ENCODE measurements at places on chromosomes 1 and 21.

- no peak for DNase-seq
These were observed 113.6 kb upstream of the IPO9 start for GRCh38 chr1:201715351-201715750.

GRCh38 chr21:29005696-29006095 is 13.0 kb upstream of the LTN1 start:
- DNase-seq = no peak

GRCh38 chr1:229132706-229133105 is 138.2 kb upstream of the RAB4A start:
- DNase-seq = no peak

- peak; percentile 61 for DNase-seq
These were observed 10.5 kb upstream of the RNPC3 start for GRCh38 chr1:103514920-103515503.

GRCh38 chr1:165924117-165924516 is 96.7 kb downstream of the UCK2 start:
- no peak for DNase-seq

GRCh38 chr1:92511541-92511940 is 24.8 kb upstream of the GFI1 start:
- DNase-seq = no peak

DNA sequence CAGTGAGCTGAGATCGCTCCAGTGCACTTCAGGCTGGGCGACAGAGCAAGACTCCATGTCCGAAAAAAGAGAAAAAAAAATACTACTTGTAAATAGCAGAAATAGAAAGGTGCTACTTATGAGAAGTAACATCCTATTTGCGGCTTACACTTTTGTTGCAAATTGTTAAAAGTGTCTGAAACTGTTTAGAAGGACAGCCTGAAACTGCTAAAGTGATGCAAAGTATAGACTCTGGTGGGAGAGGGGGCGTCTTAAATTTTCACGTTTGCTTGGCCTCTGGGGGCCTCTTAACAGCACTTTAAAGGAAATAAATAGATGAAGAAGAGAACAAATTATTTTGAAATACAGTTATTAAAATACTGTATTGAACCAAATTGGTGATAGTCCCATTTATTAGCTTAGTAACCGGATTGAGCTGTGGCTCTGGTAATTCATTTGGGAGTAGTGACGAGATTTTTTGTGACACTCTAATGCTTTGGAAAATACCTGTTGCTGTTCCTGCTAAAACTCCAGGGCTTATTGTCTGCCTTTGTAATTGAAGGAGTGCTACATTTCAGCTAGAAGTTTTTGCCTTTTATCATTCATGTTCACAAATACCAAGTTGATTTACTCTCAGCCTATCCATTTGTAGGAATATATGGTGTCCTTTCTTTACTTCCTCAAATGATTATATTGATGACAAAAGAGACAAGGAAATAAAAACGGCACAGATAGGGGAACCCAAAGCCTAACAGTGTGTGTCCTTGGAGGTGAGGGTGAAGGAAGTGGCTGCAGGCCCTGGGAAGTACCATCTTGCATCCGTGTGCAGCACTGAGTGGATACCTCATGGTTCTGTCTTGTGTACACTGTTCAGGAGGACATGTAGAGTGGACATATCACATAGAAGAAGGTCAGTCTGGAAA is 6.2 kb downstream of the PKNOX1 start:
- no peak for DNase-seq

DNA sequence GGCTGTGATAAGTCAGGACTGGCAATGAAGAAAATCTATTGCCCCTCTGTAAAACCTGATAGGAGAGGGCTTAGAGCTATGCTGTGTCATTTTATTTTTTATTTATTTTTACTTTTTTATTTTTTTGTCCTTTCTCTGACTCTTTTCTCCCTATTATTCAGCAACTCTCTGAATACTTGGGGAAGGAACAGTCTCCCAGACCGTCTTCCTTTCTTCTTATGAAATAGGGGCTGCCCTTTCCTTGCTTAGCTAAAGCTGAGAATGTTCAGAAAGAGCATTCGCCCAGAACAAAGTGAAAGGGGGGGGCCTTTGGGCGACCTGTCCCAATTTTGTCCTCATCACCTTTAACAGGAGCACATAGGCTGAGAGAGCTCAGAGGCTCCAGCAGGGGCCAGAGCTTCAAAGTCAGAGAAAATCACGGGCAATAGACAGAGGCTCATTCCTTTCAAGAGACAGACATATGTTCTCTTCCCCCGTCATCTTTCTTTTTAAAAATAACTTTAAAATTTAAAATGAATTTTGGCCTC is 80.9 kb downstream of the RNF220 start:
- no peak for DNase-seq

- no peak for DNase-seq
These were observed 270.3 kb downstream of the PLPP3 start for GRCh38 chr1:56309065-56309464.

DNA sequence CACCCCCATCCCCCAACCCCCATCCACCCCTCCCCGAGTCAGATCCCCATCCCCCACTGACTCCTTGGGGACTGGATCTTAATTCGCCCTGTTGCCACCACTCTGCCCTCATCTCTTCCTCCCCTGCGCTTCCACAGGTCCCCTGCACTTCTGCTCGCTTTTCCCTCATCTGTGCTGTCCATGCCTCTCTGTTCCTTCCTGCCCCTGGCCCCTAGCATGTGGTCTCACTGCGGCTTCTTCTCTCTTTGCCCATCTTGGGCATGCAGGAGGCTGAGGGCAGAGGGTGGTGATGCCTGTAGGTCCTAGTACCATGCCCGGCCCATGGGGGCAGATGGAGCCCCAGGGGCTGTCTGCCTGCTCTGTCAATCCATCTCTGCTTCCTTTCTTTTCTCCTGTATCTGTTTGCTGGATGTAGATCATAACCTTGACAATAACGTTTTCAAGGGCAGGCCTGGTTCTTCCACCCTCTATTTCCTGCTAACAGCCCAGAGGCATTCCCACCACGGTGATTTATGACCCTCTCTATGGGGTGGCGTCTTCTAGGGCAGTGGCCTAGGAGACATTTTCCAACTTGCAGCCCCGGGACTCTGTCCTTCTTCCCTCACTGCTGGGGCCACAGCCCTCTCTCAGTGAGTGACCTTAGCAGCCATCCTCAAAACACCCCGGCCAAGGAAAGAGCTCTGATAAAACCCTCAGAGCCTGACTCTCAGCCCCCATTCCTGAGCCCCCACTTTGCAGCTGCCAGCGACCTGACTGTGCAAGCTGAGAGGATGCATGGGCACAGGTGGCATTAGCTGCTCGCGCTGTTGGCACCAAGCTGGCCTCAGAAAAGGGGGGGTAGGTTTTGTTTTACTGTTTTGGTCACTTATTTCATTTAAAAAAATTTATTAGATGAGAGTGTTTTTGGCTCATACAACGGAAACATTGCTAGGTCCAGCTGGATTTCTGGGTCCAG is 33.9 kb downstream of the TMEM51 start:
- DNase-seq = no peak

GRCh38 chr1:39623053-39623452 is 16.4 kb downstream of the HEYL start:
- no peak for DNase-seq

- peak; percentile 81 for DNase-seq
These were observed 36.6 kb upstream of the OPRD1 start for GRCh38 chr1:28775121-28775942.

DNA sequence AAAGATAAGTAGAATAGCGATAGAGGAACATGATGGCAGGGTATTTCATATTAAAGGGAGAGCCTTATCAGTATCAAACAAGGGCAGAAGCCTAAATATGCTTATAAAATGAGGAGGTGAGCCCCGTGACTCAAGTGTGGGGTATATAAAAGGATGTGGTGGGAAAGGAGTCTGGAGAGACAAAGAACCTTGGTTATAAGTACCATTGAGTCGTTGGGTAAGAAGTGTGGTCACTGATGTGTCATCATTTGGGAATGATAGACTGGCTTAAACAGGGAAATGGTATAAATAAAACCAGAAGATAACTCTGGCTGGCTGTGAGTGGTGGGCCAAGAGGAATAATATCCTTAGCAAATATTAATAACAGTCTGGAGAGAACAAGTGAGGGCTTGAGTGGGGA is 10.9 kb upstream of the CD5L start:
- DNase-seq = no peak

DNA sequence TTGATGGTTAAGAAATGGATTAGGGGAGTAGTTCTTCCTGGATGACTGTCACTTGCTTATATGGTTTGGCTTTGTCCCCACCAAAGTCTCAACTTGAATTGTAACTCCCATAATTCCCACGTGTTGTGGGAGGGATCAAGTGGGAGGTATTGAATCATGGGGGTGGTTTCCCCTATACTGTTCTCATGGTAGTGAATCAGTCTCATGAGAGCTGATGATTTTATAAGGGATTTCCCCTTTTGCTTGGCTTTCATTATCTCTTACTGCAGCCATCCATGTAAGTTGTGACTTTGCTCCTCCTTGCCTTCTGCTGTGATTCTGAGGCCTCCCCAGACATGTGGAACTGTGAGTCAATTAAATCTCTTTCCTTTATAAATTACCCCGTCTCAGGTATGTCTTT is 1621.1 kb downstream of the MRPL39 start:
- no peak for DNase-seq

DNA sequence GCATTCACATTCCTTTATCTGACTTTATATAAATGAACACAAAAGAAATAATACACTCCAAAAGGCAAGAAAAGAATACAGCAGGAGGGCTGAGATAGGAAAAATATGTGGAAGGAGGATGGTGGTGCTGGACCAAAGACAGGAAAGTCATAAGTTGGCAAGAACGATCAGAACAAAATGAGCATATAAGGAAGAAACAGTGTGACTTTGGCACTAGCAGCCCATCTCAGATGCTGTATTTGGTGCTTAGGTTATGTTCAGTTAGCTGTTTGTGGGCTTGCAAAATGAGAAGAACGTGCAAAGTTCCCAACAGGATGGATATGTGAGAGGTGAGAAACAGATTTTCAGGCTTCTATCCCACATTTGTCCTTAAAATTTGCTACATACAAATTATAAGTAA is 719.8 kb upstream of the ADGRL4 start:
- DNase-seq = no peak

DNA sequence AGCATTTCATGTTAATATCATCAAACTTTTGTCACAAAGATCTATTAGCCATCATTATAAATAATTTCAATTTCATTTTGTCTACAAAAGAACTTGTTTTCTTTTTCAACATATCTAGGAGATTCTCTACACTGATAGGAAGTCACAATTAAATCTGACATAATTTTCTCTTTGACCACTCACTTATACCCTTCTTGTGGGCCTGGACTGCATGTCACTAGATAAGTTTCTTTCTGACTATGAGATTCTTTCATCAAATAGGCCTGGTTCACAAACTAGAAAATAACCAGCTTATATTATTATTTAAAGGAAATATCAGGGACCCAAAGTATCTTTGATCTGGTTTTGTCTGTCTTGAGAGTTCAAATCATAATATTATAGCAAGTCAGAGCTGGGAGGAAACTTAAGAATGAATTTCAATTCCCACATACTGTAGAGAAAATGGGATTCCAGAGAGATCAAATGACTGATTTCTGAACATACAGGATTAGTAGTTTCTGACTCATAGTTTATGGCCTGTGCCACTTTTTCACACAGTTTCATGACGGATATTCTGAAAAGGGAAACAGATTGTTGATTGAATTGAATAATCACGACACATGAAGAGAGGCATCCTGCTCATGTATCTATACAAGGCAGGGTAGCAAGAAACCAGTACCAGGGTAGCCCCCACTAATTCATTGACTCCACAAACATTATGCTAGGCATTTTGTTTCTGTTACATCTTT is 355.8 kb downstream of the GPATCH2 start:
- no peak for DNase-seq

GRCh38 chr1:159799446-159799985 is 2.6 kb upstream of the FCRL6 start:
- DNase-seq = no peak

- no peak for DNase-seq
These were observed 93.4 kb downstream of the PCBP3 start for GRCh38 chr21:45736690-45737484.

DNA sequence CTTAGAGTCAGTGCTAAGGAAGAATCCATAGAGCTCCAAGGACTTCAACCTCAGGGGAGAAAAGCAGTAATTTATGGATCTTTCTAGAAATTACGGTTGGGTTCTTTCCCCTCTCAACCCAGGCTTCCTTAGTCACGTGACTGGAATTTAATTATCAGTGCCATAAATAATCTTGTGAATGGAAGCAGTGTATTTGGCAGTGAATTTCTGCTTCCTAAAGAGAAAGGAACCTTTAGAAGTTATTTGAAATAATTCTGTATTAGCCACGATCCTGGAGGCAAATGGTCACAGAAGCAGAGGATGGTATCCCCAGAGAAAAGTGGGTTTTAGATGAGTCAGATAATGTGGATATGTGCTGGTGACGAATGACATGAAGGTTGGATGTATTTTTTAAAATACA is 89.6 kb downstream of the NFIA start:
- DNase-seq = no peak

- no peak for DNase-seq
These were observed 30.0 kb downstream of the WLS start for GRCh38 chr1:68202239-68202832.

- no peak for DNase-seq
These were observed 57.8 kb downstream of the EPB41 start for GRCh38 chr1:28971980-28972771.

DNA sequence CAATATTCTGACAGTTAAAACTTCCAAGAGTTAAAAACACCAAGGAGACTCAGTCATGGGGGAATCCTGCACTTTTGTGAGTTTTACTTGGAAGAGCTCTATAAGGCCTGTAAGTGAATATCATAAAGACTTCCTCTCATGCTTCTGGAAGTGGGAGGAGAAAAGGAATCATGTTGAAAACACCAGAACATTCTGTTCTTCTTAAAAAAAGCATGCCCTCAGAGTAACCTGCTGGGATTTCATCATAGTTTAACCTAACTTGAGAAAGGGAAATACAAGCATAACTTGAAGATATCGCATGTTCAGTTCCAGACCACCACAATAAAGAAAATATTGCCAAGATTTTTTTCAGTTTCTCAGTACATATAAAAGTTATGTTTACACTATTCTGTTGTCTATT is 51.9 kb downstream of the COL11A1 start:
- DNase-seq = no peak

GRCh38 chr1:25614501-25615171 is 2.0 kb upstream of the MAN1C1 start:
- DNase-seq = no peak

DNA sequence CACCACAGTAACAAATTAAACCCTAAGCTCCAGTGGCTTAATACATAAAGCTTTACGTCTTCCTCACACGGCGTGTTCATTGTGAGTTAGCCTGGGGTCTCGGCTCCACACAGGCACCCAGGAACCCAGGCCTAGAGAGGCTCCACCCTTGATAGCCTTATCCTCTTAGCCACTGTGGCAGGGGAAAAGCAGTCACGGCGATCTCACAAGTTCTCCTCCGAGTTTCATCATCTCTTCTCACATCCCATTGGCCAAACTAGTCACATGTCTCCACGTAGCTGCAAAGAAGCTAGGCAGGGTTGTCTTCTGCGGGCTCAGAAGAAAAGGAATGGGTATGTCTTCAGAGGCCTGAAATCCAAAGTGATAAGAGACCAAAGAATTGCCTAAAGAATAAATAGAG is 122.3 kb upstream of the GRIK3 start:
- no peak for DNase-seq

Measured in CD4-positive, alpha-beta memory T cell (primary cell).